ENCODE measurements at places on chromosomes 12 and 14.

- no peak for DNase-seq
Observed at GRCh38 chr12:131806674-131807073, 21.5 kb upstream of the MMP17 start.

- no peak for DNase-seq
Observed at GRCh38 chr12:76346236-76346635, 2.0 kb downstream of the BBS10 start.

GRCh38 chr14:101731187-101732080 lies 30.1 kb upstream of the PPP2R5C start:
- DNase-seq, result no peak

GRCh38 chr12:16437281-16437816 lies 89.9 kb downstream of the MGST1 start:
- no peak for DNase-seq

DNA sequence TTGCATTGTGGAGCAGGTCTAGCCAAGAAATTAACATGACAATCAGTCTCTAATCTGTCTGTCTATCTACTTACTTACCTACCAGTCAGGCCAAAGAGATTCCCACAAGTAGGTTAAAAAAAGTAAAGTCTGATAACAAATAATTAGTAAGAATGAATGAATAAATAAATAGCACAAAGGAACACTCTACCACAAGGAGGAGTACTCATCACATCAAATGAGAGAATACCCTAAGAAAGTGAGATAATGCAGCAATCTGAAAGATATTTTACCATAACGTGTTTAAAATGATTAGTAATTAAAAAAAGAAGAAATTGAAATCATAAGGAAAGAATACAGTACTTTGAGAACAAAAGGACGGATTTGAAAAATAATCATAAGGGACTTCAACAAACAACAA lies 187.2 kb downstream of the SYNE2 start:
- no peak for DNase-seq

DNA sequence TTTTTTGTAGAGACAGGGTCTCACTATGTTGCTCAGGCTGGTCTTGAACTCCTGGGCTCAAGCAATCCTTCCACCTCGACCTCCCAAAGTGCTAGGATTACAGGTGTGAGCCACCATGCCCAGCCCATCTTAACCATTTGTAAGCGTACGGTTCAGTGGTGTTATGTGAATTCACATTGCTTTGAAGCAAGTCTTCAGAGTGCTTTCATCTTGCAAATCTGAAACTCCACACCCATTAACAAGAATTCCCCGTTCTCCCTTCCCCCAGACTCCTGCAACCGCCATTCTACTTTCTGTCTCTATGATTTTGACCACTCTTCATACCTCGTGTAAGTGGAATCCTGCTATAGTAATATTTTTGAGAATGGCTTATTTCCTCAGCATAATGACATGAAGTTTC lies 24.9 kb upstream of the BICDL1 start:
- no peak for DNase-seq

- DNase-seq, result no peak
Observed at GRCh38 chr14:51877810-51878209, 17.4 kb downstream of the GNG2 start.

DNA sequence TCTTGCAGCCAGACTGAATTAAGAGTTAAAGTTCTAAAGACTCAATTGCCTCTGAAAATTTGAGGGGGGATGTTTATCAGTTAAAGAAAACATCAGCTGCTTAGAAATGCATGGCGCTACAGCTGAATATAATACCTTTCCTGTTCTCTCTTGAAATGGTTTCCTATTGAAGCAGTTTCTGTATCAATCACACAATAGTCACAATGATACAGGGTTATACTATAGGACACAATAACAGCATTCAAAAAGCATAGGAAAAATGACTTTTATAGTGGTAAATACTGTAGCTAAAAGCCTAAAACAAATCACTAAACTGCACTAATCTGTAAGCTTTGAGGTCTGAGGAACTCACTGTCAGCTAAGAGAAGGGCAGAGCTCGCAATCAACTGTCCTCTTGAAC lies 15.2 kb downstream of the MDGA2 start:
- DNase-seq, result no peak

GRCh38 chr12:121156365-121156764 lies 23.7 kb downstream of the P2RX7 start:
- no peak for DNase-seq

DNA sequence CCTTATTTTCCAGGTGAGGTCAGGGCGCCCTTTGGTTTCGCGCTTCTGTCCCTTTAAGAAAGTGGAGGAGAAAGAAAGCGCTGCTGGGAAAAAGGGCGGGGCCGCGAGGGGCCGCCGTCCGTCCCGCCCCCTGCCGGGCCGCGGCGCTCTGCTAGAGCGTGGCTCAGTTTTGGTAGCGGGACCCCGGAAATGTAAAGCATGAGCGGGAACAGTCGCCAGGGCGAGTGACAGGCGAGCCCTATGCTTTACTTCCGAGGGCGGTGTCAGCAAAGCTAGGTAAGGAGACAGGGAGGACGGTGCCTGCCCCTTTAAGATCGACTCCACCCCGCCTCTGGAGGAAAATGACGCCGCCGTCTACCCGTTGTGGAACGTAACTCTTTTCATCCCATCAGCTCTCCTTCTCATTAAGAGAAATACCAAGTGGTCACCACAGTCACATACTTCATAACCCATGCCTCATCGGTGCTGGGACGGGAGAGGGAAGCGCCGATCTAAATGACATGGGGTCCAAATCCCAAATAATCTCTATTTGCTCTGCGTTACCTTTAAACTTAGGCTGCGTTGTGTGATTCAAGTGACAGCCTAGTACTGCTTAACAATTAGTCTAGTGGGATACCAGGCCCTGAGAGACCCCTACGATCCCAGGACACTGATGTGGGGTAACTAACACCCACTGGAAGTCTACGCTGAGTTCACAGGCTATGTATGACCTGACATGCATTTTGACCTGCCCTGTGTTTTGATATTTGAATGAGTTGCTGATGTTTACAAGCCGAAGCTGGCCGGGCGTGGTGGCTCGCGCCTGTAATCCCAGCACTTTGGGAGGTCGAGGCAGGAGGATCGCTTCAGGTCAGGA lies at the start of gene ETFBKMT:
Gene ETFBKMT (plus strand): TSS at position 602 of the 856 bp plus-strand sequence. CDS start 2,266 bp downstream, outside the sequence.
- peak; percentile 84 for DNase-seq

- DNase-seq, result no peak
Observed at GRCh38 chr12:95859344-95859816, 628 bp downstream of the SNRPF start.

- no peak for DNase-seq
Observed at GRCh38 chr12:103742349-103742932, 98.6 kb downstream of the NT5DC3 start.

DNA sequence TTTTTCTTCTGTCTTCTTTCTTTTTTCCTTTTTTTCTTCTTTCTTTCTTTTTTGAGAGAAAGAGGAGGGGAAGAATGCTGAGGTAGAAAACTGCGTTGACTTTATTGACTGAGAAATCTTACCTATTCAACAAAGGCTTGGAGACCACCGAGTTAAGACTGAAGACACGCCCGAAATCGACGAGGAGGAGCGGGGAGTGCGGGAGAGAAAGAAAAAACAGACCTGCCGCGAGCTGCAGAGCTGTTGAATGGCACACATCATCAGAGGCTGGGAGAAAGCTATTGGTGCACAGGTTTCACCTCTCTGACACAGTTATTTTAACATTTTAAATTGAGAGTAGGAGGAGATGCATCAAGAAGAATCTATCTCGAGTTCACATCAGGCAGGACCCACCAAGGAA lies 5.1 kb downstream of the ASCL1 start:
- DNase-seq, result no peak

DNA sequence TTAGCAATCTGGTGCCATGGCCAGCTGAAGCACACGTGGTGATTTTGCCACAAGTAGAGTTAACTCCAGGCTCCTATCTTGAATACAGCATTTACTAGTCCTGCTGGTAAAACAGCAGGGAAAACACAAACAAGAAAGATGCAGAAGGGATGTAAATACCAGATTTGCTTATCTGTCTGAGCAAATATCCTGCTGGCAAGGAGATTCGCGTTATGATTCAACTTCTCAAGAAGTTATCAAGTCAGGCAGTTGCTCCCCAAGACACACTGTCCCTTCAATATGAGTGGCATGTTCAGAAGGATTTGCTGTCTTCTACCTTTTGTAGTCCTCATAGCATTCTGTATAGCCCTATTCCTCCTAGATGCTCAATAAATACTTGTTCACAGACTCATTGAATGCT lies 171.2 kb upstream of the EGLN3 start:
- DNase-seq, result no peak

- no peak for DNase-seq
Observed at GRCh38 chr14:99873653-99874052, 80.4 kb downstream of the EML1 start.

DNA sequence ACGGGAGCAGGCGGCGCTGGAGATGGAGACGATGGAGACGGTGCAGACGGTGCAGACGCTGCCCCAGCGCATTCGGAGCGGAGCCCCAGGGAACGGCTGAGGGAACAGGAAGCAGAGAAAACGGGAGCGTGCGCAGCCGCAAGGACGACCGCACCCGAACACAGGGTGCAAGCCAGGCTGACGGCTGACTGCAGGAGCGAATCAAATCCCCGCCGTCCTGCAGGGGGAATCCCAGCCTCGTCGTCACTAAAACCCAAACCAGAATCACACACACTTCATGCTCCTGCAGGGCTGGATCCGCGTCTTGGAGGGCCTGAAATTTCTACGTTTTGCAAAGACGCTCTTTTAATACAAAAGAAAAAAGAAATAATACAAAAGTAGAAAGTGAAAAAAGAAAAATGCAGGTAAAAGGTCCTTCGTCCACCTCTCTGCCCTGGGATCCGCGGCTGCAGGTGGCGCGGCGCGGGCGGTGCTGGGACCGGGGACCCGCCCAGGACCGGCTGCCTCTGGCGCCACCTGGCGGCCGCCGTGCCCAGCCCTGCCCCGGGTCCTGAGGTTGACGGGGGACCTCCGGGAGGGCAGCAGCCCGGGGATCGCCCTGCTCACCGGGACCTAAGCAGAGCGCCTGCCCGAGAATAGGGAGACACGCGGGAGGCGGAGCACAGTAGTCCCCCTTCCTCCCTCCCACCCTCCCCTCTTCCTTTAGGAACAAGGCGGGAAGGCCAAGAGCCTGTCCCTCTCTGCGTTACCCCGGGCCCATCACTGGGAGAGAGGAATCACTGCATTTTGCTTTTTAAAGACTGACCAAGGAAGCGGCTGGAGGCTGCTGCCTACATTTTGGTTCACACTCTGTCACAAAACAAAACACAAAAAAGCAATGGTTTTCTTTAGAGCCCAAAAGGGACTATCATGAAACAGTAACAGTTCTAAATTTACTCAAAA lies 20.1 kb downstream of the STX2 start:
- peak; percentile 90 for DNase-seq

GRCh38 chr12:91817517-91817916 lies 328.1 kb downstream of the BTG1 start:
- DNase-seq, result no peak

GRCh38 chr14:20002319-20002718 lies 356 bp downstream of the OR4Q2 start:
- no peak for DNase-seq

GRCh38 chr12:45433441-45433868 lies 217.6 kb downstream of the ANO6 start:
- DNase-seq, result peak; percentile 40

DNA sequence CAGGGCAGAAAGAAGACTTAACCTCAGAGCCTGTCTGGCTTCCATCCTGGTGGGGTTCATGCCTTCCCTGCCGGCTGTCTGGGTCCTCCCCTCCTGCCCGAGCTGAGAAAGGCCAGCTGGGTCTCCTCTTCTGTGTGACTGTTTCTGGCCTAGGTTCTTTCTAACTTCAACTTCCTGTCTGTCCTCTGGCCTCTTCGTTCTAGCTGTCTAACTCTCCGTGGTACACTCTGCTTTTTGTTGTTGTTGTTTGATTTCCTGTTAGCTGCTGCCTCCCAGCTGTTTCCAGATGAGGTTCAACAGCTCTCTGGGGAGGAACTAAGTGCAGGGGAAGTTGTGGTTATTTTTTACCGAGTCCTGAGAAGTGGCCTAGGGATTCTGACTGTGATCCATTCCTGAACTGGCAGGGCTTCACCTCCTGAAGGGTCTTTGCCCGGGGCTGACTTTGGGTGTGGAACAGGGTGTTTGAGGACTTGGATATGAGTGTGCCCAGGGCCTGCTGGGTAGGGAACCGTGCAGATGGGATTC lies 3.2 kb downstream of the MLXIP start:
- DNase-seq, result no peak

DNA sequence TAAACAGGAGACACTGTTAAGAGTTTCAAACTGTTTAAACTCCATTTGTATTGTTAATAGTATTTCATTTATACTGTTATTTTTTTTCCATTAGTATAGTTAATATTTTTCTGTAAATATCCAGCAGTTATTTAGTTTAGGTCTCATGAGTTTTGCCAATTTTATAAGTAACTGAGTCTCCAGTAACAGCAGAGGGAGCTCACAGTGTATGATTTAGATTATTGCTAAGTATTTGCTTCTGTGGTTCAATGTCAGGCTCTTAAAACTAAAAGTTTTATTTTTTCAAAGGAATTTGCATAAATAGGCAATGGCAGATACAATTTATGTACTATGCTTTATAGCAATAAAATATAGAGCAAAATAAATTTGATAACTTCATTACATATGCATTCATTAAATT lies 209.7 kb downstream of the ATXN7L3B start:
- DNase-seq, result no peak

GRCh38 chr12:103392722-103393121 lies 103.0 kb downstream of the C12orf42 start:
- DNase-seq, result no peak

- DNase-seq, result no peak
Observed at GRCh38 chr14:95402578-95402977, 82.9 kb upstream of the CLMN start.

DNA sequence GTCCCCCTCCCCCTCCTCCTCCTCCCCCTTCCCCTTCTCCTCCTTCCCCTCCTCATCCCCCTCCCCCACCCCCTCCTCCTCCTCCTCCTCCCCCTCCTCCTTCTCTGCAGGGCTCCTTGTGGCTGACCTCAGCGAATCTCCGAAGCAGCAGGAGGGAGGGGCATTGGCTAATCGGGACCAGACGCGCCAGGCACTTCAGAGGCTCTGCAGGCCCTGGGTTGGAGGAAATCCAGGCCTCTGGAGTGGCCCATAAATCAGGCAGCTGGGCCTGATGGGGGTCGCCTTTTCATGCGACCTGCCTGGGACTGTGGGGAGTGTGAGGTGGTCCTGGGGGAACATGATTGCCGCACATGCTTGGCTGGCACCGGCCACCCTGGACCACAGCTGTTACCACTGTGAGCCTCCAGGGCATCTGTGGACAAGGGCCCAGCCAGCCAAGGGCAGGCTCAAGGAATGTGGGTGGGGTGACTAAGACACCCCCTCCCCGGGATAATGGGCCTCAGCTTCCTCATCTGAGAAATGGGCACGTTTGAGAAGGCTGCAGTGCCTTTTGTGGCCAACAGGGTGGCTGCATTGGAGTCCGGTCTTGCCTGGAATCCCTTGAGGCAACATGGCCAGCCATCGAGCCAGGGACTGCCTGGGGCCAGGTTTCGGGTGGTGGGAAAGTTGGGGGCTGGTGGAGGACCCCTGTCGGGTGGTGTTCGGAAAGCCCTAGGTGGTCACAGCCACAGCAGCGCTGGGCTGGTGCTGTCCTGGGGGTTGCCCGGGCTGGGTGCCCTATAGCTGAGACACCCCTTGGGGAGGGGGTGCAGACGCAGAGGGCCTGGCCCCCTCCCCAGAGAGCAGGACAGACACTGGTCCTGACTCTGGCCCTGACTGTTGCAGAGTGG lies 12.0 kb downstream of the KIF26A start:
- DNase-seq, result peak; percentile 71
